ENCODE measurements at places on chromosomes 12 and 14. TPM values are rescaled to one million over a fixed set of nuclear protein-coding genes. Genes with fewer than 3 reads are reported as not detected.

GRCh38 chr14:100554082-100554677 is 33.0 kb downstream of the BEGAIN start:
- DNase-seq, result no peak

GRCh38 chr12:53389702-53390101 is 9.7 kb downstream of the SP1 start:
- DNase-seq, result no peak

- no peak for DNase-seq
Measured at GRCh38 chr14:20563971-20564370, 3.1 kb upstream of the RNASE9 start.

- no peak for DNase-seq
Measured at GRCh38 chr12:63764481-63764880, 15.2 kb upstream of the RXYLT1 start.

GRCh38 chr12:87866578-87867292 is 162.5 kb downstream of the C12orf50 start:
- no peak for DNase-seq

- DNase-seq, result peak; percentile 4
Measured at GRCh38 chr12:24226745-24227350, 277.4 kb upstream of the SOX5 start.

- no peak for DNase-seq
Measured at GRCh38 chr12:91441246-91441645, 258.6 kb upstream of the DCN start.

- peak; percentile 4 for DNase-seq
Measured at GRCh38 chr14:23694085-23694948, 58.2 kb downstream of the DHRS2 start.

GRCh38 chr12:19138551-19138950 is 9.0 kb downstream of the PLEKHA5 start:
- peak; percentile 66 for DNase-seq

DNA sequence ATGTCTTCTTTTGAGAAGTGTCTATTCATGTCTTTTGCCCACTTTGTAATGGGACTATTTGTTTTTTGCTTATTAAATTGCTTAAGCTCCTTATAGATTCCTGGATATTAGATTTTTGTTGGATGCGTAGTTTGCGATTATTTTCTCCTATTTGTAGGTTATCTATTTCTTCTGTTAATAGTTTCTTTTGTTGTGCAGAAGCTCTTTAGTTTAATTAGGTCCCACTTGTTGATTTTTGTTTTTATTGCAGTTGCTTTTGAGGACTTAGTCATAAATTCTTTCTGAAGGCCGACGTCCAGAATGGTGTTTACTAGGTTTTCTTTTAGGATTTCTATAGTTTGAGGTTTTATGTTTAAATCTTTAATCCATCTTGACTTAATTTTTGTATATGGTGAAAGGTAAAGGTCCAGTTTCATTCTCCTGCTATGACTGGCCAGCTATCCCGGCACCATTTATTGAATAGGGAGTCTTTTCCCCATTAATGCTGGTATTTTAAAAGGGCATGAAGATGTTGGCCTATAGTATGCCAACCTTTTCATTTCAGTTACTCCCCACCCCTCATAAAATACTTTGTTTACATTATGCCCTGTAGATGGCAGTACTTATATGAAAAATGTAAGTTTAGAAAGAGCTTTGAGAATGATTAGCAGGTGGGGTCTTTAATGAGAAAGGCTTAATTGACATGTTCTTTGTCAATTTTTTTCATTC is 62.9 kb upstream of the PSMA6 start:
- DNase-seq, result no peak

DNA sequence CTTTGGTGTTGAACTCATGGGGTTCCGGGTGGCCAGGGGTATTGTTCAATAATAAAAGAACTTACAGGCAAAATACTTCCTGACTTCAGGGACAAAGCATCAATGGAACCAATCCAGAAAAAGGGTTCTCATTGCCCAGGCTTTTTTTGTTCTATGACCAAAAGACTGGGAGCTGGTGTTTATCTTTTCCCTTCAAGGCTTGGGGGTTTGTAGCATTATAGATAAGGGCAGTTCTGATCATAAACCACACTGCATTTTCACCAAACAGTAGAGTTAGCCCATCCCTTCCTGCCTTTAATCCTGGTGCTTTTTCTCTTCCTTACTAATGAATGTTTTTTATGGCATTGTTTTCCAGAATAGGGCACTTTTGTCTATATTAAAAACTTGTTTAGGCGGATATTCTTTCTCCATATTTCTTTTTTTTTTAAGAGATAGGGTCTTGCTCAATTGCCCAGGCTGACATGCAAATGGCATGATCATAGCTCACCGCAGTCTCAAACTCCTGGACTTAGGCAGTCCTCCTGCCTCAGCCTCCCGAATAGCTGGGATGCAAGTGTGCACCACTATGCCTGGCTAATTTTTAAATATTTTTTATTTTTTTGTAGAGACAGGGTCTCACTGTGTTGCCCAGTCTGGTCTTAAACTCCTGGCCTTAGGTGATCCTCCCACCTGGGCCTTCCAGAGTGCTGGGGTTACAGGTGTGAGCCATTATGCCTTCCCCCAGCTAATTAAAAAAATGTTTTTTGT is 9.7 kb downstream of the FUT8 start:
- DNase-seq, result no peak

GRCh38 chr12:1977588-1977987 is 26.7 kb downstream of the DCP1B start:
- no peak for DNase-seq

- DNase-seq, result no peak
Measured at GRCh38 chr12:48198672-48198971, 4.5 kb downstream of the OR10AD1 start.

- DNase-seq, result no peak
Measured at GRCh38 chr12:214003-214741, at the start of gene SLC6A12. Gene SLC6A12 (minus strand): TSS chr12:214157. CDS start chr12:209986, 4,171 bp downstream.

DNA sequence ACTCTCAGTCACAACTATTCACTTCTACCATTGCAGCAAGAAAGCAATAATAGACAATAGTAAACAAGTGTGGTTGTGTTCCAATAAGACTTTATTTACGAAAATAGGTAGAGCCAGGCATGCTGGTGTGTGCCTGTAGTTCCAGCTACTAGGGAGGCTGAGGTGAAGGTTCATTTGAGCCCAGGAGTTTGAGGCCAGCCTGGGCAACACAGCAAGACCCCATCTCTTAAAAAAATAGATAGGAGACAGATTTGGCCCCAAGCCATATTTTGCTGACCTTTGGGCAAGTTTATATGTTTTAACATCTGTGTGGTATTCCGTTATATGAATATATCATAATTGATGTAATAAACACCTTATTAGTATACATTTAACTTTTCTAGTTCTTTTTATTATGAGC is 14.1 kb downstream of the ACAD10 start:
- no peak for DNase-seq

The OR6C70 gene
- polyA plus RNA-seq, result not detected

The CMA1 gene
- polyA plus RNA-seq, result not detected

The ASIC1 gene
- 4.9 TPM for polyA plus RNA-seq

The FAM181A gene
- polyA plus RNA-seq, result not detected

The BCL2L14 gene
- polyA plus RNA-seq, result not detected

The TMCC3 gene
- polyA plus RNA-seq, result not detected

The KLHL33 gene
- polyA plus RNA-seq, result 0.12 TPM

The RND1 gene
- 0.31 TPM for polyA plus RNA-seq

The MYH7 gene
- not detected for polyA plus RNA-seq

The SRRM4 gene
- not detected for polyA plus RNA-seq

The NTS gene
- polyA plus RNA-seq, result not detected

The ZDHHC22 gene
- polyA plus RNA-seq, result not detected

The IL25 gene
- polyA plus RNA-seq, result not detected
